ENCODE measurements at places on chromosomes 6 and 20.

DNA sequence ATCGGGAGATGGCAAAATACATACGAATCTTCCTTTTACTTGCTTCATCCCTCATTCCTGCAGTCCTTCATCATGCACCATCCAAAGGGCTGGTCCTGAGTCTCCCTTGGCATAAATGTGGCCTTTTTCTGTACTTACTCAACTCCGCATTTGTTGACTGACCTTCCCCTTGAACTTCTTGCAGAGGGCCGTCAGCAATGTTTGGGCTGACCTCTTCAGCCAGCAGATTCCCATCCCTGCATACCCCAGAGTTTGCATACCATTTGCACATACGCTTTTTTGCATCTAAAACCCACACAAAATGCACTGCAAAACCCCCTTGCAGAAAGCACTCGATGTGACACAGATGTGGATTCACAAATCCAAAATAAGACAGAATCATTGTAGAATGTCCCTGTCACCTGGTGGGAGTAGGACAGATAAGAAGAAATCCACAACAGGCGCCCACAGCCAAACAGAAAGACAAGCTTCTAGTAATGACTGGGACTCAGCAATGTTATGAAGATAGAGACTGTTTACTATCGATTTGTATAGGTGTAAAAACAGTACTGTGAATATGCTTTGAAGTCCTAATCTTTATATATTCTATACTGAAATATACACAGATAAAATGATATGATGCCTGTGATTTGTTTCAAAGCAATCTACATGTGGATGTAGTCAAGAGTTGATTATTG is 45.8 kb downstream of the TBC1D7 start:
- no peak overlapping the region for H3K27ac ChIP-seq
- no peaks in the 10 kb centered on the region for H3K27me3 ChIP-seq
- peaks cover 3% of the 10 kb centered on the region for H3K4me1 ChIP-seq
- DNase-seq, result no peak
- H3K36me3 ChIP-seq, result no peaks in the 10 kb centered on the region

DNA sequence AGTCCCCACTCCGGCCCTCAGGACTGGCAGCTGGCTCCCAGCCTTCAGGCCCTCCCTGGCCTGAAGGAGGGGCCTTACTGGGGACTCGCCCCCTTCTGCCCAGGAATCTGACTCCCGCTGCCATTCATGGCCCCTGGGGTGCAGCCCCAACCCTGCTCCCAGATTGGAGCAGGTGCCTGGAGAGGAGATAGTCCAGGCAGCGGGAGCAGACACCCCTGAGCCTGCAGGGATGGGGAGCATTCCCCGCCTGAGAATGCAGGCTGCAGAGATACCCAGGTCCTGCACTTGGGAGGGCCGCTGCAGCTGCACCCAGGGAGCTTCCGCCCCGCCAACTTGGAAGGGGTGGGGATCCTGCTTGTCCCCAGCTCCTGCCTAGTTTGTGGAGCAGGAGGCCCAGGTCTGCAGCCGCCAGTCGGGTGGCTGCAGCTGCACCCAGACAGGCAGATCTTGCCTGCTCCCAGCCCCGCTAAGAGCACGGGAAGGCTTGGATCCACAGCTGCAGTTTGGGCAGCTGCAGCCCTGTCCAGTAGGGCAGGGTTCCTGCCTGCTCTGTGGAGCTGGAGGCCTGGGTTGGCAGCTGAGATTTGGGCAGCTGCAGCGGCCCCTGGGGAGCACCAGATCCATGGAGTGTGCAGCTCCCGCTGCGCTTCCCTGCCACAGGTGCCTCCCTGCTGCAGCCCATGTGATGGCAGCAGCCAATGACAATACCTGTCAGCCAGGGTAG is 5.2 kb downstream of the GTSF1L start:
- no peaks in the 10 kb centered on the region for H3K36me3 ChIP-seq
- H3K27me3 ChIP-seq, result no peaks in the 10 kb centered on the region
- no peak for DNase-seq
- peaks cover 3% of the 10 kb centered on the region for H3K4me1 ChIP-seq
- no peak overlapping the region for H3K27ac ChIP-seq
- H3K4me3 ChIP-seq, result no peak overlapping the region

DNA sequence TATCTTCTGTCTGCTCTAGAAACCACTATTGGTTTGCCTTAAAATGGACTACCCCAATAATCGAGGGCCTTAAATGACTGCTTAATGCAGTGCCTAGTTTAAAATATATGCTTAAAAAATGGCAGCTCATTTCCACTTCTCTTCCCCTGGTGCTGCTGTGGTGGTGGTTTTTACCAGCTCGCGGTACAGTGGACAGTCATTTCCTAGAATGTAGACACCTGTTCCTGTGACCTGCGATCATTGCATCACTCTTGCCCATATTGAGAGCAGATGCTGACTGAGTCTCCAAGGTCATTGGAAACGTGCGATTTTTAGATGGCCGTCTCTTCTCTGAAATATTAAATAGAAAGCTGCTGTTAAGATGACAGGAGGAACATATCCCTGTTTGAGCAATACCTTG is 164.1 kb downstream of the UTRN start:
- H3K4me1 ChIP-seq, result no peaks in the 10 kb centered on the region
- H3K4me3 ChIP-seq, result no peak overlapping the region
- peaks cover 2% of the 10 kb centered on the region for H3K36me3 ChIP-seq
- H3K27me3 ChIP-seq, result no peaks in the 10 kb centered on the region
- DNase-seq, result no peak

DNA sequence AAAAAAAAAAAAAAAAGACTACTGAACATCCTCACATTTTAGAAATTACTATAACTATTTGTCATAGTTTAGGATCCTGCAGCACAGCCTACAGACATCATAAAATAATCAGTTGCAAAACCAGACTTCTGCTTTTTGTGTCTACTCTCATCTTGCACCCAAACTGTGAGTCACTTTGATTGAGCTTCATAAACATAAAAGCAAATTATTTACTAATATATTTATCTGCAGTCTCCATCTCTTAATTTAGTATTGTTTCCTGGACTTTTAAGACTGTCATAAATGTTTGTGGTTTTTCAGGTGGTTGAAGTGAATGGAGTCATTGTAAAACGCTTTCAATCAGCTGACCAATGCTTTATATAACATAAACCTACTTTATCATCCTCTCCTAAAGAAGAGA is 14.8 kb upstream of the CALHM6 start:
- no peaks in the 10 kb centered on the region for H3K27me3 ChIP-seq
- no peak overlapping the region for H3K27ac ChIP-seq
- no peak overlapping the region for H3K4me3 ChIP-seq
- H3K36me3 ChIP-seq, result no peaks in the 10 kb centered on the region

DNA sequence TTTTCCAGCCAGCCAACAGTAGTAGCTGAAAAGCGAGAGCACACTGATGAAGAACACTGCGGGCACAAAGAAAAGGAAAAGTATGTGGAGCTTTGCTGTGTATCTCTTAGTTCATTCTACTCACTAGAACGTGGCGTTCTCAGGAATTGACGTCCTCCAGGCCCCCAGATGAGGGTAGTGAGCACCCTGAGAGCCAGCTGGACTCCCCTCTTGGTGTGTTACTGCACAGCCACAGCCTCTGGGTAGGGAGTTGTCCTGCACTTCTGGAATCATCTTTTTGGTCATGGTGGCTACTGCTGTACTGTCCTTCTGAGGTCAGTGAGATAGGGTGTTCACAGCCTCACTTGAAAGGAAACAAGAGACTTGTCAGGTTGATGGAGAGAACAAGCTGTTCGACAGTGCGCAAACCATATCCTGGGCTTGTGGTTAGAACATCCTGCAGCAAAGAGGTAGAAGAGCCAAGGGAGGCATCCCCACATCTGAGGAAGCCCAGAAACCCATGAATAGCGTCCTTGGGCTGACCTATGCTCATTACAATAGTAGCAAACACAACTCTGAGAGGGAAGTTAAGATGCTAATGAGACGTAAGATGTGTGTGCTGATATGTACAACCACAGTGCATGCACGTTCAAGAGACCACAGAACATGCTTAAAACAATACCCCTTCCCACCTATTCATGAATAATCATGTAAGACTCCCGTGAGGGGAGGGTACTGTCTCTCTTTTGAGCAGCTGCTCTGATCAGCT is 14.6 kb upstream of the HLA-F start:
- no peaks in the 10 kb centered on the region for H3K36me3 ChIP-seq
- H3K4me1 ChIP-seq, result no peaks in the 10 kb centered on the region
- H3K27me3 ChIP-seq, result peaks cover 9% of the 10 kb centered on the region
- H3K4me3 ChIP-seq, result no peak overlapping the region

Data from fibroblast of lung (primary cell).